GOT3 (cell line): ENCODE measurements at places on chromosomes 1 and 21.

DNA sequence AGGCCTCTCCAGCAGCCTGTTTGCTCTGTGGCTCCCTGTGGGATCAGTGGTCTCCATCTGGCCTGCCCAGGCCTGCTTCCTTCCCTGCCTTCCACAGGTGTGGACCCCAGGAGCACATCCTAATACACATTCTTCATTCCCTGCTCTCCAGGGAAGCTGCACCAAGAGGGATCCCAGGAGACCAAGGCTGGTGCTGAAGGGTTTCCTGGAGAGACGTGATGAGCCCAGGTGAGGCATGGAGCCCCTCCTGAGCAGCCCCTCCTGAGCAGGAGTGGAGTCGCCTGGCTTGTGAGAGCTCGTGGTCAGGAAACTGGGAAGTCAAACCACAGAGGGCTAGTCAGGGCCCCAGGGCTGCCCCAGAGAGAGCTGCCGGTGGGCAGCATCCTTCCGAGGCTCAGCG lies 561.4 kb downstream of the MATN1 start:
- DNase-seq, result no peak

DNA sequence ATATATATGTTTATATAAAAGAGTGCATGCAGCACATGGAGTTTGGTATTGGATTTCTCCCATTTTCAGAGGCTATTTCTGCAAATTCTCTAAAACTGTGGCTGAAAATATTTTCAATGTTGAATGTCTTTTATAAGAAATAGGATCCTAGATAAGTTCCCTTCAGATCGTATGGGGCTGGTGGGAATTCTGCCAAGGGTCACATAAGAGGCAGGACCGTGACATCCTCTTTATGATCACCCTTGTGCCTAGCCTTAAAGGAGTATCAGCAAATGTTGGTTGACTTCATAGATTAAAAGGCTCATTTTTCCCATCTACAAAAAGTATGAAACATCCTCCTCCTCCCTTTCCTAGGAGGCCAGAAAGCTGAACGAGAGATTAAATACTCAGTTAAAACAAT lies 1.3 kb upstream of the IFNAR2 start:
- DNase-seq, result no peak

DNA sequence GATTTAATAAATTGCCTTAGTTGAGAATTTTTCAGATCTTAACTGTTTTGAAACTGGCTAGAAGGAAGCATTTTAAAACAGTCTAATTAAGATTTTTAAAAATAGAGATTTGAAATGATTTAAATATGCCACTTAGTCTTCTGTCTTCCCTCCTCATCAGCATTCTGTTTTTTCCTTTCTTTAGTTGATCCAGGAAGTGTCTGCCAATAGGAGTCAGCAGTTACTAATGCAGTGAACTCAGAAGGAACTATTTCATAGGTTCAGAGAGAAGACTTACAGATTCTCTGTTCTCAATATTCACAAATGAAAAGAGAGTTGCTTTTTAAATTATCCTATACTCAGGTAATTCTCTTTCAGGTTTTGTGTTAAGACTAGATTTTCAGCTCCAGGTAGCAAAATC lies 84.5 kb downstream of the RPS6KC1 start:
- no peak for DNase-seq

DNA sequence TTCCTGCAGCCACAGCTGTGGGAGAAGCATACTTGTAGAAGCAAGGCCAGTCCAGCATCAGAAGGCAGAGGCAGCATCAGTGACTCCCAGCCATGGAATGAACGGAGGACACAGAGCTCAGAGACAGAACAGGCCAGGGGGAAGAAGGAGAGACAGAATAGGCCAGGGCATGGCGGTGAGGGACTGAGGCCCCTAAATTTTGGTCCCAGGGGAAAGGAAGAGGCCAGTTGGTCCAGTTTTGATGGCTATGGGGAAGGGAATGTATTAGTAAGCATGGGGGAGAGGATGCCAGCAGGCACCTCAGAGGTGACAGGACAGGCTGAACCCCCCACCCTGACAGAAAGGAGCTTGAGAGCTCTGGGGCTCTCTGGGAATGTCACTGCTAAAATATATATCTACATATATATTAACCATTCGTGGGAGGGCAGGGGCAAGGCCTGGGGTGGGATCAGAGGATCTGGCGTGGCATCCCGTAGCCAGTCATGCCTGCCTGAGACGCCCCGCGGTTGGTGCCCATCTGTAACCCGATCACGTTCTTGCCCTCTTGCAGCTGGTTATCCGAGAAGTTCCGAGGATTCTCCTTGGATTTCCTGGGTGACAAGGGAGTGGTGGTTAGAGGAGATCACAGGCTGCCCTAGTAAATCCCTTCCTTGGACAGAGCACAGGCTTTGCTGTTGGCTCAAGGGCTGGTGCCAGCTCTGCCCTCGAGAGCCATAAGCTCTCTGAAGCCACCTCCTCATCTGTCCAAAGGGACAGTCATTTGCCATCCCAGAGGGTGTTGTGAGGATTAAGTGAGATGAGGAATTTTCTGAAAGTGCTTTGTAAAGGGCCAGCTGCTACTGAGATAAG lies 6.7 kb downstream of the TAGLN2 start:
- DNase-seq, result no peak

GRCh38 chr1:92739669-92740524 lies 45.0 kb downstream of the EVI5 start:
- no peak for DNase-seq

DNA sequence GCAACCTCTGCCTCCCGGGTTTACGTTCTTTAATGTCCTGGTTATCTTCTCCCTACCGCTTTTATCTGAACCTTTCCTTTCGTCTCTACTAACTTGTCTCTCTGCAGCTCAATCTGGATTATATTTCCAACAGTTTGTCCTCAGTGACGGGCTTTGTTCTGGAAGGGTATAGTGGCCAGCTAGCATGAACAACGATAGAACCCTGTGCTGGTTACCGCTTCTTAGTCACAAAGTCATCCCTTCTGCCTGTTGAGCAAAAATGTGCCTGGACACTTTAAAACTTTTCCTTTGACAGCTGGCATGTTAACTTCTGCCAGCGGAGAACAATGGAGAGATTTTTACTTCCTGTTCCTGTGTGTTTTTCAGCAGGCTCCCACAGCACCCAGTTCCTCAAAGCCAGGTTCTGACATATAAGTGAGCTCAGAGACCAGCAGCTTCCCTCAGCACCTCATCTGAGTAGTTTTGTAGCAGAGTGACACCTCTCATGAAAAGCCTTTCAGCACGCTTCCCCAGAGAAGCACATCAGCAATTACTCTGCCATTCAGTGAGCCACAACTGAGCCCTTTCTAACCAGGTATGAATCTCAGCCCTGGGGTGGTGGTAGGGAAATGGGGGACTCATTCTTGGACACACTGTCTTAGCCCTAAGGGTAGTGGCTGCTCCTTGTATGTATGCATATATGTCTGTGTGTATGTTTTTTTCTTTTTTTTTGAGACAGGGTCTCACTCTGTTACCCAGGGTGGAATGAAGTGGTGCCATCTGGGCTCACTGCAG lies 23.6 kb upstream of the CCDC17 start:
- DNase-seq, result no peak

- DNase-seq, result no peak
These were observed 28.6 kb downstream of the COL6A1 start for GRCh38 chr21:46009951-46010705.

- no peak for DNase-seq
These were observed 86.3 kb downstream of the MPZL1 start for GRCh38 chr1:167808104-167808503.

GRCh38 chr1:86865973-86866637 lies 47.8 kb downstream of the SELENOF start:
- no peak for DNase-seq

- DNase-seq, result no peak
These were observed 120.4 kb upstream of the SLC25A33 start for GRCh38 chr1:9418851-9419250.

- no peak for DNase-seq
These were observed 300.2 kb upstream of the DUSP10 start for GRCh38 chr1:222042120-222042519.

DNA sequence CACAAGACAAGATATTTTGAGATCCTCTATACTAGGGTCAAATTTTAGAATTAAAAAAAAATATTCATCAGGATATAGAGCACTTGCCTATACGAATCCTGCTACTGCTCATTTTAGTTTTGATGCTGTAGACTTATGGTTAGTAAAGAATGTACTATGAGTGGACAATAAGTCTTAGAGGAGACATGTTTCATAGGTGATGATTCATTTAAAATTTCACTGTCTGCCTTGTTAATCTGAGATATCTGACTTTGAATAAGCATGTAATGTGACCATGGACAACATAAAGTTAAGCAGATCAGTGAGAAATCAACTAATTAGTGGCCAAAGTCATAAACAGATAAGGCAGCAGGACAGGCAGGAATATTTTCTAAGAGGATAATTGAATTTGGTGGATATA lies 106.8 kb upstream of the HP1BP3 start:
- no peak for DNase-seq
